ENCODE measurements at places on chromosomes 6 and 20.

- DNase-seq, result no peak
These were observed 756 bp downstream of the MTG2 start for GRCh38 chr20:62183426-62184142.

DNA sequence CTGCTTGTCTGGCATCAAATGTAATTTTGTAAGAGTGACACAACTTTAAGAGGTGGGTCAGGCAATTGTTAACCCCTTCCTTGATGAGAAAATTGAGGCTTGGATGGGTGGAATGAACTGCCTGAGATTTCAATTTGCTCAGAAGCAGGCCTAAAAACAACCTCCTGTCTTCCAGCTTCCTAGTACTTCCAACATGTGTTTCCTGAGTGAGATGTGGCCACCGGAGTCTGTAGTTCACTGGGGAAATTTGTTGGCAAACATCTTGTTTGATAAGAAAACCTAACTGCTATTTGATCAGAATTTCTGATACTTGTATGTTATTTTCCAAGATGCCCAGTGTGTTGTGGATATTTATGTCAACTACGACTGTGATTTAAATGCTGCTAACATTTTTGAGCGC lies 51.3 kb downstream of the ARFGEF2 start:
- DNase-seq, result no peak

- DNase-seq, result no peak
These were observed 301.4 kb upstream of the TBX18 start for GRCh38 chr6:85065831-85066230.

DNA sequence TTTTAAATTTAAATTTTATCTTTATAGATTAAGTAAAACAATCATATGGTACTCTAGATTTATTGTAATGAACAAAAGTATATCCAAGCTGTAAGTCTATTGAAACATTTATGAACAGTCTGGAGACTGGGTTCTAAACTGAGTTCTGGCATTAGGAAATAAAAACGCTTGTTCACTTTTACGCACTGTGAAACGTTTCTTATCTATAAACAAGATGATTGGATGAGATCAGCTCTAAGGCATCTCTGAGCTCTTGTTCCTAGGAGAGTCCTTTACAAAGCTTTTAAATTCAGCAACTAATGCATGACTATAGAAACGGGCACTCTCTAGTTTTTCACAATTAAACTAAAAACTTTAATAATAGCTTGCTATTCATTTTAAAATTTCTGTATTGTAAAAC lies 6.8 kb downstream of the HUS1B start:
- DNase-seq, result no peak

DNA sequence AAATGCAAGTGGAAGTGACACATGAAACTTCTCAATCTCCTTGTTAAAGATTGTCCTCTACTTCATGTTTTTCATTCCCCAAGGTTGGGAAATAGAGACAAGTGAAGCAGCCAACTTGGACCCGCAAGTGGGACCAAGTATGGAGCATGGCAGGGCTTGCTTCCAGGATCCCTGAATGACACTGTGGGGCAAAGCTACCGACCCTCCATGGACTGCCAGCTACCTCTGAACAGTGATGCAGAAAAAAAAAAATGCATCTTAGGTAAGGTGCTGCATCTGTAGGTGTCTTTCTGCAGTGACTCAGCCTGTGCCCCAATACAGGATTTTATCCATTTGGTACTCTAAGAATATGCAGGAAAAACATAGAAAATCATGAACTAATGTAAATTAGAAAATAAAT lies 119.1 kb upstream of the ENPP5 start:
- no peak for DNase-seq

- no peak for DNase-seq
These were observed 73.6 kb downstream of the SCAF8 start for GRCh38 chr6:154806804-154807203.

GRCh38 chr6:28757429-28758045 lies 166.2 kb downstream of the TRIM27 start:
- DNase-seq, result no peak

GRCh38 chr6:3136292-3137011 lies 17.9 kb downstream of the BPHL start:
- no peak for DNase-seq

DNA sequence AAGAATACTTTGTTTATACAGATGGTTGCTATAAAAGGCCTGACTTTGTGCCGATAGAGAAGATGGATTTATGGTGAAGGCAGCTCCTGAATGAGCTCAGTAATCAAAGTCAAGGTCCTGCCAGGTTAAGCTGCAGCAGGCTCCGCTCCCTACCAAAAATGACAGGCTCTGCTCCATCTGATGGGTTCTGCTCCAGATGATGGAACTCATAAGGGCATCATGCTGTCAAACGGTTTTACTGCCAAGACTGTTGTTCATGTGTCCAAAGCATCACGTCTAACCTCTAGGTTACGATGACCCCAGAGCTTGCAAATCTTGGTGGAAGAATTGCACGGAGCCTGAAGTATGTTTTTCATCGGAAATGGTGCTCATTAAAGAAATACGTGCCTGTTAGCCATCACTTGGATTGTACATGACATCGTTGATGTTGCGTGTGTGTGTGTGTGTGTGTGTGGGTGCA lies 19.2 kb upstream of the PTGIS start:
- DNase-seq, result no peak

DNA sequence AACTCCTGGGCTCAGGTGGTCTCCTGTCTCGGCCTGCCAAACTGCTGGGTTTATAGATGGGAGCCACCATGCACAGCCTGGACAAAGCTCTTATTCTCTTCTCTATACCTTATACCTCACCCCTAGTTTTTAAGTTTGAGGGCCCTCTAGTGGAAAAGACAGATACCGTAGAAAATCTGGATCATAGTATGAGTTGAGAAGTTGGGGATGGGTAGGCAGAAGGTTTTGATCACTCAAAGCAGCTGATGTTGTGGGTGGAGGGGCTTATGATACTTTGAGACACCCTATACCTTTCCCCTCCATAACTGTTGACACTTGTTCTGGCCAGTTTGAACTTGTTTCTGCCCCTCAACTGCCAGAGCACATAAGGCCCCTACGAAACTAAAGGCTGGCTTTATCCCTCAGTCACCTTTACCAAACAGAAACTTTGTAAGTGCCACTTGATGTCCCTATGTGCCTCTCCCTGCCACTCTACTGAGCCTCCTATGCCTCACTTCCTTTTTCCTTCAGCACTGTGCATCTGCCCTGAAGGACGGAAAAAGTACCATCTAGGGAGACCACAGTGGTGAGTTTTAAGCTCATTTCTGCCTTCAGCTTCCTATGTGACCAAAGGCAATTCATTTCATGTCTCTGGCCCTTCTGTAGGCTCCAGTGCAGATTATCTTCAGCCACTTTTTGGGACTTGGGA lies 28.6 kb downstream of the RALY start:
- DNase-seq, result no peak

DNA sequence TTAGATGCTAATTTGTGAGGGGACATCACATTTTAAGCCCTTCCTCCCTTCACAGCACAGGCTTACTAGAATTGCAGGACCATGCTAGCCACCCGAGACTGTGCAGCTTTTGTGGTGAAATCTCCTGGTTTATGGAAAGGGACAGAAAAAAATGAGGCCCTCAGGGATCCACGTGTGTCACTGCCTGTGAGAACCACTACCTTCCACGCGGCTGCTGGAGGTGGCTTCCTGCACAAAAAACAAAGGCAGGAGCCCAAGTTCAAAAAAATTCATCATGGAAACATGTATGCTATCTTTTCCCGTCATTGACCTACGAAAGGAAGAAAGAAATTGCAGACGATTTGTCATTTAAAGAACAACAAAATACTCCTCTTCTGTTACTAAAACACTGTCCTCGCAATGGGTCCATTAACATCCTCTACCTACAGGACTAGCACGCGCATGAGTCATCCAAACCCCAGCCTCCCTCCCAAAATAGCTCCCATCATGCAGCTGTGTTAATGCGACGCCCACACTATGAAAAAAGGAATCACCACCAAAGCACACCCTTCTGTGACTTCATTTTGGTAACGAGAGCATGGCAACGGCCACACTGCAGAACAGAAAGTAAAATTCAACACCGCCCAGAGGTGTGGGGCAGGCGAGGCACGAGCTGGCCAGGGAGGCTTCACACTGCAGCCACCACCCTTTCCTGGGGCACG lies 45.7 kb downstream of the RAMACL start:
- peak; percentile 14 for DNase-seq

DNA sequence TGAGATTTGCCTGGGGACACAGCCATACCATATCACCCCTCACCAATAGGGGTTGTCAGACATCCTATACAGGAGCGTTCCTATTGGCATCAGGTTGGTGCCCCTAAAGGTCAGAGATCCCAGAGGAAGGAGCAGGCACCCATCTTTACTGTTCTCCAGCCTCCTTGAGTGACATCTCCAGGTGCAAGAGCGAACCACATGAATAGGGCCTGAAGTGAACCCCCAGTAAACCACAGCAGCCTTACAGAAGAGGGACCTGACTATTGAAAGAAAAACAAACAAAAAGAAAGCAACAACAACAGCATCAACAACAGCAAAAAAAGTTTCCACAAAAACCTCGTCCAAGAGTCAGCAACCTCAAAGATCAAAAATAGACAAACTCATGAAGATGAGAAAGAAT lies 32.7 kb upstream of the SENP6 start:
- DNase-seq, result no peak

DNA sequence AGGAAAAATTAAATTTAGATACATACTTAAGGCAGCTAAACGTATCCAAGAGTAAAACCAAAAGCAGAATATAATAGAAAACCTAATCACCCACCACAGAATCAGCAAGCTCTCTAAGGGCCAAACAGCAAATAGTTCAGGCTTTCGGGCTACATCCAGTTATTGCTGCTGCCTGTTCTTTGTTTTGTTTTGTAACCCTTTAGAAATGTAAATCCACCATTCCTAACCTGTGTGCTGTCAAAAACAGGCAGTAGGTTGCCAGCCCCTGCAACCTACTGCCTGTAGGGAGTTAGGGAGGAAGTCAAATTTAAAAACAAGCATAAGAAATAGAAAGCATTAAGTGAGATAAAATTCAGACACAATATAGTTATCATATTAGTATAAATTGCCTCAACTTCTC lies 225.9 kb downstream of the PTPRT start:
- DNase-seq, result no peak

DNA sequence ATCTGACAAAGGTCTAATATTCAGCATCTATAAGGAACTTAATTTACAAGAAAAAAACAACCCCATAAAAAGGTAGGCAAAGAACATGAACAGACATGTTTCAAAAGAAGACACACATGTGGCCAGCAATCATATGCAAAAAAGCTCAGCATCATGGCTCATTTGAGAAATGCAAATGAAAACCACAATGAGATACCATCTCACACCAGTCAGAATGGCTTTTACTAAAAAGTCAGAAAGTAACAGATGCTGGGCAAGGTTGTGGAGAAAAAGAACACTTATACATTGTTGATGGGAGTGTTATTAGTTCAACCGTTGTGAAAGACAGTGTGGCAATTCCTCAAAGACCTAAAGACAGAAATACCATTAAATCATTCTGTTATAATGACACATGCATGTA lies 289.9 kb upstream of the MMS22L start:
- no peak for DNase-seq
